ENCODE measurements at places on chromosomes 6 and 20.

- DNase-seq, result no peak
Observed at GRCh38 chr6:88220493-88220892, 54.3 kb upstream of the CNR1 start.

- DNase-seq, result no peak
Observed at GRCh38 chr6:23137611-23138010, 568.2 kb downstream of the HDGFL1 start.

DNA sequence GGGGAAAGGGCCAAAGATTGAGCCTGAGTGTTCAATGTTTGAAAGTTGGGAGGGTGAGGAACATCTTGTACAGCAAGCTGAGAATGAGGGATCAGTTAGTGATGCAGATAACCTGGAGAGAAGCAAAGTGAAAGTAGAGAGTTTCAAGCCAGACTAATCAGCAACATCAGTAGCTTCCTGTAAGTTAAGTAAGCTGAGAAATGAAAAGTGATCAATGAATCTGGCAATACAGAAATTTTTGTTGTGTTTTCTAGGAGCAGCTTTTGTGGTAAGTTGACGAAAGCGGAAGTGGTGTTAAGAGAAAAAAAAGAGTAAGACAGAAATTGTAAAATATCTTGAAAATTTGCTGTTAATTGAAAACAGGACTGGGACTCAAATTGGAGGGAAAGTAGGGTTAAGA, 855.5 kb upstream of the MAP3K7 start:
- no peak for DNase-seq

DNA sequence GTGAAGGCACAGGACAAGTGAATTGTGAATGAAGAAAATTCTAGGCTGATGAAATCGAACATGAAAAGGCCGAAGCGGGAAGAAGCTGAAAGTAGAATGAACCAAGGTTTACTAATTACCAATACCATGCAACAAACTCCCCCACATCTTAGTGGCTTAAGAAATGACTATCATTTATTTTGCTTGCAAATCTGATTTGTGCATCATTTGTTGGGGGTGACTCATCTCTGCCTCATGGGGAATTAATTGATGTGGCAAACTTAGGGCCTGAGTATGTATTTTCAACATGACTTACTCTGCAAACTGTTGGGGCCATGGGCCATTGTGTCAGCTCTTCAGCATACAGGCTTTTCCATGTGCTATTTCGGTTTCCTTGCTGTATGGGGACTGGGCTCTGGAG, 26.8 kb downstream of the PPP1R14C start:
- DNase-seq, result no peak
